ENCODE measurements at places on chromosomes 16 and 17.

GRCh38 chr17:7853691-7854038 is 1.2 kb upstream of the TMEM88 start:
- DNase-seq, result no peak

GRCh38 chr17:39082482-39082881 is 69.0 kb downstream of the PLXDC1 start:
- DNase-seq, result no peak

DNA sequence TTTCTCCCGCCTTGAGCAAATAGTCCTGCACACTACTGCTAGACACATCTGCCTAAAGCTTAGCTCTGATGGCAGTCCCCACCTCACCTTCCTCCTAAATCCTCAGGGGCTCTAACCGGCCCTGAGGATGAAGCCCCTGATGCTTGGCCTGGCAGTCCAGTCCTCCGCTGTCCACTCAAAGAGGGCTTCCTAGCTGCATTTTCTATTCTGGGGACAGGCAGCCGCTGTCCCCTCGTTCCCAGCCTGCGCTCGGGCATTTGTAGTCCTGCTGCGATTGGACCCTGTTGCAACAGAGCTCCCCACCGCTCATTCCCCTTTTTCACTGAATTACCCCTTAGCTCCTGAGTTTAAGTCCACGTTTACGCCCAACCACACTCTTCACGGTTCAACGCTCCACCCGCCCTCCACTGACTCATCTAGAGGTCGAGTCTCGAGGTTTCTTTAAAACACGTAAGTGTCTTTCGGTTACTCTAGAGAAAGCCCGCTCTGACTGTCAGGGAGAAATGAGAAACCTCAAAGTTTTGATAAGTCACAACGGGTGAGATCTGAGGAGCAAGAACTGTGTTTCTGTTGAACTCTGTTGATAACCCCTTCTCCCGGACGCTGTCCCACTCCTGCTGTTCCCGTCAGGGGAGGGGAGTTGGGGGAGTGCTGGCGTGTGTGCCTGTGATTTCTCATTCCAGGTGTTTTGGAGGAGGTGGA is 4.5 kb downstream of the CCR7 start:
- peak; percentile 75 for DNase-seq

DNA sequence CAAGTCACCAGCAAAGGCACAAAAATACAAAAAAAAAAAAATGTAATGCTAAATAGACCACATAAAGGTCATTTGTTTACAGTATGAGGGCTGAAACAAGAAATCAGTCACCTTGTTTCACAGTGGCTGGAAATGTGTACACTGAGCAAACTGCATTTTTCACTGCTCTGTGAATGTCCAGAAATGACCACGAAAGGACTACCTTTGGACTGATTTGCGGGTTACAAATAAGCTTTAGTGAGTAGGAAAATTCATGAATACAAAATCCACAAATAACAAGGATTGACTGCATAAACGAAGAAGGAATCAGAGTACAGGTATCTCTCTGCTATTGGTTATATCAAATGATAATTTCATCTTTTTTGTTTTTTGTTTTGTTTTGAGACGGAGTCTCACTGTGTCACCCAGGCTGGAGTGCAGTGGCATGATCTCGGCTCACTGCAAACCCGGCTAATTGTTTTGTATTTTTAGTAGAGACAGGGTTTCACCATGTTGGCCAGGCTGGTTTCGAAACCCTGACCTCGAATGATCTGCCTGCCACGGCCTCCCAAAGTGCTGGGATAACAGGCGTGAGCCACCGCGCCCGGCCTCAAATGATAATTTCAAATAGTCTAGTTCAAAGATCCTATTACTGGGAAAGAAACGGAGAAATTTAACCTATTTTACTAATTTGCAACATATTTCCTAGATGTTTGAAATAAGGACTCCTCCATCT is 30.5 kb downstream of the CYTH1 start:
- DNase-seq, result no peak

DNA sequence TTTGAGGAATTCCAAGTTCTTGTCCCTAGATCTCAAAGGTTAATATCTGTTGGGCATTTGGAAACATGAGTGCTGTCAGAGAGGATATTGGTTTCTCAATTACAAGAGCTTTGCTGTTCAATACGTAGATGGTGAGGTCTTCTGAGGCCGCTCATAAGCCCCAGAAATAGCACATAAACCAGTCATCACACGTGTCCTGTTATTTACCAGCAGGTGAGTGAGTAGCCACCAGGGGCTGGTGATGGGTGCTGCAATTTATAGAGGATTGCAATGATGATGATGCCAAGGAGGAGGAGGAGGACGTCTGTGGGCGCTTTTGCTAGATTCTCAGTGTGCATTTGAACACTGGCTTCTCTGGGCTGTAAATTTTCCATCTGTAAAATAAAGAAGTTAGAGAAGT is 89.0 kb downstream of the SALL1 start:
- DNase-seq, result no peak

DNA sequence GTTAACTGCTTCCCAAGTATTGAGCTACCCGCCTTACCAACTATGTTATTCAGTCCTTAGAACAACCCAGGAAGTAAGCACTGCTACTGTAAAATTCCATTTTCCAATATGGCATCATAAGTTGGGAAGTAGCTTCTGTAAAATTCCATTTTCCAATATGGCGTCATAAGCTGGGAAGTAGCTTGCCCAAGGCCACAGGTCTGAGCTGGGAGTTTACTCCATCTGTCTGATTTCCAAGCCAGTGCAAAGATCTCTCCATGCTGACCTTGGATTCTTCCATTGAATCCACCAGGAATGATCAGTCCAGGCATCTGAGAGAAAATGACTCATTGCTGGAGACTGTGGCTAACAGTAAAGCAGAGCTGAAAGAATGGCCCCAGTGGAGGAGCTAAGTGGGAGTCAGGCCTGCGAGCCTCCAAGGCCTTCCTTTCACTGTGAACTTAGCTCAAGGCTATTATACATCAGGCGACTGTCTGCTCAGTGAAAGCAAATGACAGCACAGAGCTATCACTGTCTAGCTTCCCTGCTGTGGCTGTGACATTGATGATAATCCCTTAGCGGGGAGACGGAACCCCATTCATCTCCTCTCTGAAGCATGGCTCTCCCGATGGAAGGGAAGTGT is 430.4 kb downstream of the HAPSTR1 start:
- DNase-seq, result no peak

DNA sequence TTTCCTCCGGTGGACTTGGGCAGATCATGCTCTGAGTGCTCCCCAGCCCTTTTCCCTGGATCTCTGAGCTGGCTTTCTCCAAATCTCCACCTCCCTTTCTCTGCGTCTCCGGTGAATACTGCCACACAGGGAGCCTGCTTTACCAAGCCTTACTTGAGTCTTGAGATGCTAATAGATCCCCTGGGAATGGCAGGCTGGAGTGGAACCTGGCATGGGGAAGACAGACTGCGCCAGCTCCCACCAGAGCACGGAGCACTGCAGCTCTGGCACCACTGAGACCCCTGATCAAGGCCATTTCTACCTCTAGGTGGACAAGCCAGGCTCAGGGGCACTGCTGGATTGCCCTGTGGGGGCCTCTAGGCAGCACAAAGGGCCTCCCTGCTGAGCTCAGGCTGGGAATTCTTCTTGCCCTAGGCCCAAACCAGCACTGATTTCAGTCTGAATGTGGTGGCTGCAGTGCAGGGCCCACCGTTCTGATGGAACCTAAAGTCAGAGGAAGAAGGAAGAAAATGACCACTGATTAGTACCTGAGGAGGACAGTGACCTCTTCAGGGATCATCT is 74.3 kb upstream of the CRHR1 start:
- no peak for DNase-seq

- DNase-seq, result no peak
Observed at GRCh38 chr16:72247821-72248253, 75.9 kb upstream of the PMFBP1 start.

DNA sequence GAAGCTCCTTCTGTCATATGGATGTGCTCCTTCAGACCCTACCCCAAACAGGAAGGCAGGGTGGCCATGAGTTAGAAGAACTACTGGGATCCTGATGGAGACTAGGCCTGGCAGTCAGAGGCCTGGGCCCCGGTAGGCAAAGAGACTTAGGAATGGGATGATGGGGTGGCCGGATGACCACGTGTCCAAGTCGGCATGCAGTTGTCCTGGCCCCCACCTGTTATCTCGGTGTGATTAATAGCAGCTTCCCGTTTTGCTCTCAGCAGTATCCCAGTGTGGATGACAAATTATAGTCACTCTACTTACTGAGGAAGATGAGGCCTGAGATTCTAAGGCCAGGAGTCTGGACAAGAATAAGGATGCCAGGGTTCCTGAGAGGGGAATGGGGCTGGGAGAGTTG is 1.5 kb downstream of the TNFSF12 start:
- no peak for DNase-seq

DNA sequence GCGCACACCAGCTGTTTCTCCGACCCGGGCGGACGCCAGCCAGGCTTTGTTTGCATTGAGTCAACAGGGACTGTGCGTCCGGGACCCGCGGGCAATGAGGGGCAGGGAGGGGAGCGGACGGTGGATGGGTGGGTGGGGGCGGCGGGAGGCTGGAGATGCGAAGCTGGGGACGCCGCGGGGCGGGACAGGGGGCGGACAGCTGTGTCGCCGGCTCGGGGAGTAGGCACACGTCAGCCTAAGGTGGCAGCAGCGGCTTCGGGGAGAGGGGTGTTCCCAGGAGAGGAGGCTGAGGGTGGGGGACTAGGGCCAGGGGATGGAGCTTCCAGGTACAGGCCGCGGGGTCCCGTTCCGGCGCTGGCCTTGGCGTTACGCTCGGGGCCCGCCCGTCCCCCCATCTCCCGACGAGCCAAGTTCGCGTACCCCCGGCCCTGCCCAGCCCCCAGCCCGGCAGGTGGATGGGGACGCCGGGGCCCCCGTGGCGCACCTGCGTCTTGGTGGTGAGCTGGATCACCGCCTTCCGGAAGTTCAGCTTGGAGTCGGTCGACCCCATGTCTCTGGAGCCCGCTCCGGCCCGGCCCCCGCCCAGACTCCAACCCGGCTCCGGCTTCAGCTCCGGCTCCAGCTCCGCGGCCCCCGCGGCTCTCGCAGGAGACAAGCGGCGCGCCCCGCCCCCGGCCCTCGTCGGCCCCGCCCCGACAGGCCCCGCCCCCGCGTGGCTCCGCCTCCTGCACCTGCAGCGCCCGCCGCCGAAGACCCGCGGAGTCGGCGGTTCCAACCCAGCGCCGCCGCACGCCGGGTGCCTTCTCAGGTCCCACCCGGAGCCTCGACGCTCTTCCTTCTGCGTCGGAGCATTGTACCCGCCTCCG is at the start of gene HID1:
Gene HID1, minus strand, starts transcription at position 653 of the 866 bp plus-strand sequence. Its CDS starts 103 bp downstream, at position 550.
- DNase-seq, result peak; percentile 68

GRCh38 chr17:39147221-39148185 is 3.9 kb downstream of the PLXDC1 start:
- no peak for DNase-seq

DNA sequence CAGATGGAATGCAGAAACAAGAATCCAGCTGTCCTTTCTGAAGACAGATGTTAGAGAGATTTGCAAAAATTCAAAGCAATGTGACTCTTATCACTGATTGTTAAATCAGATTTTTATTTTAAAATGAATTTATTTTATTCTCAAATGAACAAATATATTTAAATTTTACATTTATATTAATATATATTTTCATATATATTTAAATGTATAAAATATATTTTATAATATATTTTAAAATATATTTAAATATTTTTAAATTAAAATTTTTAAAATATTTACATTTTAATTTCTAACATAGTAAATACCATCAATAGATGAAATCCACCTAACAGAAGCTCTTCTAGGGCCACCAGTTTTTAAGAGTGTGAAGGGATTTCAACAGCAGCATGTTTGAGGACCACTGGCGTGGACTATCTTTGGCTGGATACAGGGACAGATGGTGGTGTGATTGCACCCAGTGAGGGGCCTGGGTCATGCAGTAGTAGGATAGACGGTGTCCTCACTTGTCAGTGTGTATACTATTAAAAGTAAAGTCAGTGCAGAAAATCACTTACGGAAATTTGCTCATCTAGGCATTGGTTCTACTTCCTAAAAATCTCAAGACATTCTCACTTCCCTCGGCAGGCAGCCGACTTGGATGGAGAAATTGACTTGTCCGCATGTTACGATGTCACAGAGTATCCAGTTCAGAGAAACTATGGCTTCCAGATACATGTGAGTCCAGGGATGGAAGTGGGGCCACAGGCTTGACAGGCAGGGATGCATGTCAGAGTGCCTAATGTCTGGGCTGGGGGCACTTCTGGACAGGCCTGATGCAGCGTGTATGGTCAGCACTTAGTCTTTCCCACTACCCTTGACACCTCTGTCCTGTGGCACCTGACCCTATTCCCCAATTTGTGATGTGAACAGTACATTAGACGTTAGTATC is 56.3 kb downstream of the PLD6 start:
- DNase-seq, result no peak

DNA sequence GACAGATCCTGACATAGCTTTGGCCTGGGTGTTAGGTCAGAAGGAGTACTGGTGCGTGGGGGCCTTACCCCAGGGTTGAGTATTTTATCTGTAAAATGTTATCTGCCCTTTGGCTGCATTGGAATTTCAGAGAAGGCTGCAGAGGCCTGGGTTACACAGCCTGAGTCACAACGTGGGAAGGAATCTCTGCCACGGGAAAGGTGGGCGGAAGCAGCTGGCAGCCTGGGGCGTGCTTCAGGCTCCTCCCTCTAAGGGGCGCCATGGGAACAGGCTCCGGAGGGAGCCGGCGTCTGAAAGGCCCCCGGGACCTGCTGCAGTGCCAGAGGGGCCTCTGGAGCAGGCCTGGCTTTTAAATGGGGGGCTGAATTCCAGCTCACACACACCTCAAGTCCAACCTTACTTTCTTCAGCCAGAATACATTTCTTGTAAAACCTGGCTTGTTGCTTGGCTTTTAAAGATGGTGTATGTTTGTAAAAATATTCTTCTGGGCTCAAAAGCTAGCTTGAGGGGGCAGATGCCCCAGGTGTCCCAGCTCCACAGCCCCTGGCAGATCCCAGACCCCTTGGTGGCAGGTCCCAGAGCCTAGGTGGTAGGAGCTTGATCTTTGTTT is 142.2 kb downstream of the RAB11FIP4 start:
- DNase-seq, result no peak

DNA sequence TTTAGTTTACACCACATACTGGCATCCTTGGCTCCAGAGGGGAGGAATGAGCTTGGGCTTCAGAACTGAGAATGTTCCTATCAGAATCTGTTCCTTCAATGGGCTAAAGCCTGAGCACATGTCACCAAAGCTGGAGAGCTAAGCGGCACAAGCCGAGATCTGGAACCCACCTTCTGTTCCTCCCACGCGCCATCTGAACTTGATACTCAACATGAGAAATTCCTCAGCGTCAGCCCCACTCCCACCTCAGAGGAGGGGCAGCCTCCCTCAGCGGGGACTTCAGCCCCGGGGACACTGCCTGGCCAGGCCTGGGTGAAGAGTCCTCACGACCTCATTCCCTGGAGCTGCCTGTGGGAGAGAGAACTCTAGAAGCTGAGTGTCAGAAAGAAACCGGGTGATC is 22.8 kb upstream of the SLC47A1 start:
- DNase-seq, result peak; percentile 70

DNA sequence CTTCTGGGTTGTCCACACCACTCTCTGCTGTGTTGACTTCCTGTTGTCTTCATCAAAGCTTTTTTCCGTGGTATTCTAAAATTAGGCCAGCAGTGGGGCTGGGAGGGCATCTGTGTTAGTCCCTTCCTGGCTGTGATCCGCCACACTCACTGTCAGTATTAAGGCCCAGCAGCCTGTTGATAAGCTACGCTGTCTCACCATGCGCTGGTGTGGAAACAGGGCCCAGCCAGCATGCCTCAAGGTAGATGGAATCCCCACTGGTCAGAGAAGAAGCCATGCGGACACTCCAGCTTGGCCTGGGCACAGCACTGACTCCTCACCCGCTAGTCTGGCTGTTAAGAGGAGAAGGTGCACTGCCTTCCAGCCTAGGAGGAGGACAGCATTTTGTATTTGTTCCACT is 11.4 kb downstream of the CDR2L start:
- DNase-seq, result no peak

GRCh38 chr16:11211061-11211976 is 44.7 kb downstream of the SOCS1 start:
- no peak for DNase-seq

GRCh38 chr17:61299517-61300513 is 99.8 kb upstream of the TBX2 start:
- DNase-seq, result no peak

All from right kidney (tissue), 9 donors.